ENCODE measurements at places on chromosomes 1 and 21. TPM values are rescaled to one million over a fixed set of nuclear protein-coding genes. Genes with fewer than 3 reads are reported as not detected.

Gene POLR3C
- 31.7 TPM for total RNA-seq

Gene PTPN22
- 0.95 TPM for total RNA-seq

Gene CFAP410
- total RNA-seq: 11.3 TPM

Gene SLC44A3
- 1.7 TPM for total RNA-seq

Gene CAMTA1
- 56.7 TPM for total RNA-seq

Gene CFHR2
- not detected for total RNA-seq

Gene HSD3B1
- total RNA-seq: not detected
